ENCODE measurements at places on chromosomes 13 and 19. TPM values are rescaled to one million over a fixed set of nuclear protein-coding genes. Genes with fewer than 3 reads are reported as not detected.

GRCh38 chr13:110119935-110120905 is 186.7 kb downstream of the COL4A1 start:
- no peak for DNase-seq

GRCh38 chr13:33262062-33262487 is 23.5 kb downstream of the STARD13 start:
- DNase-seq, result no peak

DNA sequence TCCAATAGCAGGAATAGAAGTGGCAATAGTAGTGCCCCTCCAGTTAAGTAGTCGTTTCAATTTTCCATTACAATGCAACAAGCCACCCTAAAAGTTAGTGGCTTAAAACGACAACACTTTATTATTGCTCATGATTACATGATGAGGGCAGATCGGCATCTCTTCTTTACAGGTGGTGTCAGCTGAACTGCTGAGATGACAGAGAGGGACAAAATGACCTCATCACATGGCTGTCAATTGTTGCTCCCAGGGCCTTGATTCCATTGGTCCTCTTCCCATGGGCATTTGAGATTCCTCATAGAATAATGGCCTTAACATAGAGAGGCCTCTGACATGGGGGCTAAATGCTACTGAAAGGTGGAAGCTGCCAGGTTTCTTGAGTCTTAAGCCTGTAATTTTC is 679.8 kb upstream of the KLHL1 start:
- no peak for DNase-seq

GRCh38 chr13:71249011-71249410 is 618.0 kb downstream of the DACH1 start:
- DNase-seq, result no peak

DNA sequence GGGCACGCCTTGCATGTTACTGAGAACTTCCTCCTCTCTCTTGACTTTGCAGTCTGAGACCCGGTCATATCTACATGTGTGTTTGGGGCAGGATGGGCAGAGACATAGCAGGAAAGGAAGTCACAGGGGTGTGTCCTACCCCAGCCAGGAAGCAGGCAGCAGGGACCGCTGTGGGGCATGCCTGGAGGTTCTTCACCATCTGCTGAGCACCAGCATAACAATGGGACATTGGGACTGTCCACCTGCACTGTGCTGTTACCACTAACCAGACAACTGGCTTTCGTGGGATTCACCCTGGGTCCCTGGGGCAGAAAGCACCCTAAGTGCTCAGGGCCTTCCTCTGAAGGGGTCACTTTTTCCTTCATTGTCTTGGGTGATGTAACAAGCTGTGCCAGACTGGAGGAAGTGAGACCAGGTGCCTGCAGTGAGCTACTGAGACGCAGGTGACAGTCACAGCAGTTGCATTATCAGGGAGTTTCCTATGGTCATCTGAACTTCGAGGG is 2.6 kb upstream of the HAUS5 start:
- DNase-seq, result peak; percentile 80

The TBXA2R gene
- 0.42 TPM for total RNA-seq
